ENCODE measurements at places on chromosomes 11 and 22. TPM values are rescaled to one million over a fixed set of nuclear protein-coding genes. Genes with fewer than 3 reads are reported as not detected.

GRCh38 chr22:16932577-16932976, 75.4 kb downstream of the GAB4 start:
- DNase-seq, result no peak

- DNase-seq, result no peak
Observed at GRCh38 chr11:71554996-71555395, 6.8 kb downstream of the KRTAP5-9 start.

DNA sequence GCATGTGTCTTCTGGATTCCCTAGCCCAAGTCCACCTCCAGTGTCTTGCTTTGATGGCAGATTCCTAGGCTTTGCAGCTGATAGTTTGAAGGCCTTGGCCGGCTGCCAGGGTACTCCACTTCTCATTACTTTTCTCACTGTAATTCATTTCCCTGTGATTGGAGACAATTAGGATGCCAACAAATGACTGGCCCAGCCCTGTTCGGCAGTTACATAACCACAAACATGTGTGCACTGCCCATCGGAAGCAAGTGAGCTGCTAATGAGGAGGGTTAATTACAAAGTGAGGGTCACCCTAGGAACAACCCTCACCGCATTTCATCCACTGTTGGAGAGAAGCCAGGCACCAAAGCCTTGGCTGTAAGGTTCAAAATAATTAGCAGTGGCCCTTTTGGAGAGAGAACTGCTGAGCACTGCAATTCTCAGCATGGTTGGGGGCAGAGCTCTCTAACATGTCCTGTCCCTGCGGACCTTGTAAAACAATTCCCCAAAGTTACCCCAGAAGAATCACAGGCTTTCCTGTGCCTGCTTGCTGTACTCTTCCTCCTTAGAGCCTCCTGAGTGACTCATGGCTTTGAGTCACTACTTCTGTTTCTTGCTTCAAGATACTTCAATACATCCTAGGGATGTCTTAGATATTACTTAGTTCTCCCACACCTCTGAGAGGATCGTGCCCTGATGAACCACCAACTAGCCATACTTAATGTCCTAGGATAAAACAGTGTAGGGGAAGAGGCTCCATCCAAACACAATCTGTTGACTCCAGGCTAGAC, 109.7 kb upstream of the GALNT18 start:
- peak; percentile 27 for DNase-seq

GRIA4 gene
- 0.69 TPM for total RNA-seq

TMPRSS13 gene
- total RNA-seq, result 0.51 TPM
